ENCODE measurements at places on chromosomes 11 and 22.
A peak's percentile ranks its signal among the peaks of the same experiment; 100 is the strongest.

GRCh38 chr11:27868226-27868625 is 168.0 kb upstream of the BDNF start:
- no peak for DNase-seq

DNA sequence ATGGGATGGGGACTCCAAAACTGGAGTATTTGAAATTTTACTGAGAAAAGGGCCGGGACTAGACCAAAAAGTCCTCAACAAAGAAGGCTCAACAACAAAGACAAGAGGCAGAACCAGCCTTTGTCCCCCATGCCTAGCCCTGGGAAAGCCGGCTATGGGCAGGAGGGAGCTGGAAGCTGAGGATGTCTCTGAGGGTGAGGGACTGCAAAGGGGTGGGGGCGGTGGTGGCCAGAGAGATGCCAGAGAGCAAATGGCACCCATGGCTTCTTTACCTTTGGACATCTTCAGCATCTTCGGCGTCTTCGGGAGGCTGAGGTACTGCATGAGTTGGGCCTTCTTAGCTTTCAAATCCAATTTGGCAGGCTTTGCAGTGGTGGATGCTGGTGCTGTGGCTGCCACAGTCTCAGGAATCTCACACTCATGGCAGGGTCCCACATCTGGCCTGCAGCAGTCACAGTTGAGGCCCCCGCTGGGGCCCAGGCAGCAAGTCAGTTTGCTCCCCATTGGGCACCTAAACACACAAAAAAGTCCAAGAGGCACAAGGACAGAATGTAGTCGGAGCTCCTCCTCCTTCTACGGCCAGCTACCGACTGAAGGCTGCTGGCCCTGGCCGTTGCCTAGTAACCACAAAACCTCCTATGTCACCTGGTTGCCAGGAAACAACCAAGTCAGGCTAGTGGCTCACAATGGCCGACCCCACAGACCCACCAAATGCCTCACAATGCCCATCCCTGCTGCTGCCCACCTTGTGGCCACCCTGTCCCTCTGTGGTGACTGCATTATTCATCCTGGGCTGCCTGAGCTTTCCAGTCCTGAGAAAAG is at the start of gene C22orf42:
Gene C22orf42, minus strand, starts transcription at position 592 of the 822 bp plus-strand sequence. Its CDS starts 88 bp downstream, at position 504.
- DNase-seq = no peak

- DNase-seq = no peak
Observed at GRCh38 chr22:20514658-20515406, 7.4 kb downstream of the MED15 start.

GRCh38 chr11:28976801-28977145 is 868.6 kb downstream of the METTL15 start:
- no peak for DNase-seq

DNA sequence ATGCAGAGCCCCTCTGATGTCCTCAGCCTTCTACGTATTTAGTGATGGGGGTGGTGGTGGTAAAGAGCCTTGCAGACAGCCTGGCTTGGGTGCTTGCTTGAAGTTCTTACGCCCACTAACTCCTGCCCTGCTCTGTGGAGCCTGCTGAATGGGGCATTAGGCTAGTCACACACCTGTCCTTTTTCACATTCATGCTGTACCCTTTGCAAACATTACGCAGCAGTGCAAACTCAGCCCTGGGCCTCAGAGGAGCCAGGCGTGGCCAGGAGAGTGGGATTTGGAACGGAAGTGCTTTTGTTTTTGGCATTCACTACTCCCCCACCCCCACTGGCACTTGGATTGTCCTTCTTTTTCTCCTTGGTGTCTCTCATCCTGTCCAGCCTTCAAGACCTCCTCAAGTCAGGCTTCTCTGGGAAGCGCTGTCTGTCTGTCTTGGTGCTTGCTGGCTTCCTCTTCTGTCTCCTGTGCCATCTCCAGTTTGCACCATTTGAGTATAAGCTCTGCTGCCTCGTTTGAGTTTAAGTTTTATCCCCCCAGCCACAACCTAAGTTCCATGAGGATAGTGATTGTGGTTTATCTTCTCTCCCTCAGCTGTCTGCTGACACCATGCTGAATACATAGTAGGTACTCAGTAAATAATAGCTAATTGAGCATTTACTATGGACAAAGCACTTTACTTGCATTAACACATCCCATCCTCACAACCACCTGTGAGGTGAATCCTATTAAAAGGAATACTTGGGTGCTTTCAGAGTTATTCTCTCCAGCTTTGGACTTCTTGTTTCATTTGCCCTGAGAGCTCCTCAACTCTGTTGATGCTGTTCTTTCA is 26.7 kb downstream of the ZBTB16 start:
- DNase-seq = no peak

- DNase-seq = peak; percentile 57
Observed at GRCh38 chr11:111177037-111177871, 68.3 kb upstream of the POU2AF2 start.

- no peak for DNase-seq
Observed at GRCh38 chr22:17641269-17641668, 2.7 kb downstream of the BCL2L13 start.

- no peak for DNase-seq
Observed at GRCh38 chr11:59221441-59221840, 8.7 kb upstream of the MPEG1 start.

- peak; percentile 26 for DNase-seq
Observed at GRCh38 chr11:63839508-63840355, 822 bp downstream of the MARK2 start.

- no peak for DNase-seq
Observed at GRCh38 chr11:119315131-119316015, 1.6 kb downstream of the MCAM start.

DNA sequence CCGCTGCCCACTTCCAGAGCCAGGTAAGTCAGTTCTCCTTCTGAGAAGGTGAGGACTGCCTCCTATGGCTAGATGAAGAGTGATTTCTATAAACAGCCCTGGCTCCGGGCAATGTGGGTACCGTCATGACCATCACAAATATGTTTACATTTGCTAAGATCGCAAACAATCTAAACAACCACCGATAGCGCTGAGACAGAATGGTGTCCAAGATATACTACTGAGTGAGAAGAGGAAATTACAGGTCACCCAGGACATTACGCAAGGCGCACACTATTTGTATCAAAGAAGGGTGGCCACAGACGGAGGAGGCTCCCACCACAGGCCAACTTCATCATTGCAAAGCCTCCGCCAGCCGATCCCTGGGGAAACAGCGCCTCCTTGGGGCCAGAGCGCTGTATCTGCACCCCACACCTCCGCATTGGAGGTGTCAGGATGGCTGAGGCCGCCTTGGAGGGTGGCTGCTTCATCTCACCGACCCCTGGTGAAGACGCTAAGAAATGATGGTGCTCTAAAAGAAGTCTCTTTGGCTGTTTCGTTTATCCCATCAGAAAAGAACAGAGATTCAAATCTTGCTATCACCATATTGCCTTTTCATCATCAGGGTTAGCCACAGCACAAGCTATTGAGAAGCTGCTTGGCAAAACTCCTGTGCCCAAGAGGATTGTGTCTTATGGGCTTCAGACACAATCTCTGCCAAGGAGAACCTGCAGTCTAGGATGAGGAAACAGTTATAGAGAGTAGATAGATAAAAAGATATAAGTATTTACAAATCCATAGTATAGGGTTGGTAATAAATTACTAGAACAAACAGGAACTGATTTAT is 12.3 kb upstream of the ASRGL1 start:
- DNase-seq = peak; percentile 57

- DNase-seq = peak; percentile 79
Observed at GRCh38 chr11:64654958-64655541, 64.0 kb downstream of the SLC22A12 start.
